Tibial nerve (tissue), 4 donors: ENCODE measurements at places on chromosomes 7 and 10.

DNA sequence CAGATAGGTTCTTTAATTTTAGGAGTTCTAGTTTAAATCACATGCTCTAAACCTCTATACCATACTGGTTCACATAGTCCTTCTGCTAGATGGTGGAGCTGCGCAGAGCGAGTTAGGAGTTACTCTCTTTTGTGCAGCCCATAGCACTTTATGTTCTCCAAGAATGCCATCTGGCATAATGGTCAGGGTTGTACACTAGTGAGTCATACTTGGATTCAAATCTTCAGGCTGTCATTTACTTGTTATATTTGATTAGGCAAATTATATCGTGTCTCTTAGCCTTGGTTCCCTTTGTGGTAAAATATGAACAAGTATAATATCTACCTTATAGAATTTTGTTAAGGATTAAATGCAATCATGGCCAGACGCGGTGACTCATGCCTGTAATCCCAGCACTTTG, 1078.3 kb downstream of the NRG3 start:
- no peak for DNase-seq

- DNase-seq = no peak
These were observed 115.1 kb upstream of the AGK start for GRCh38 chr7:141436139-141436538.

DNA sequence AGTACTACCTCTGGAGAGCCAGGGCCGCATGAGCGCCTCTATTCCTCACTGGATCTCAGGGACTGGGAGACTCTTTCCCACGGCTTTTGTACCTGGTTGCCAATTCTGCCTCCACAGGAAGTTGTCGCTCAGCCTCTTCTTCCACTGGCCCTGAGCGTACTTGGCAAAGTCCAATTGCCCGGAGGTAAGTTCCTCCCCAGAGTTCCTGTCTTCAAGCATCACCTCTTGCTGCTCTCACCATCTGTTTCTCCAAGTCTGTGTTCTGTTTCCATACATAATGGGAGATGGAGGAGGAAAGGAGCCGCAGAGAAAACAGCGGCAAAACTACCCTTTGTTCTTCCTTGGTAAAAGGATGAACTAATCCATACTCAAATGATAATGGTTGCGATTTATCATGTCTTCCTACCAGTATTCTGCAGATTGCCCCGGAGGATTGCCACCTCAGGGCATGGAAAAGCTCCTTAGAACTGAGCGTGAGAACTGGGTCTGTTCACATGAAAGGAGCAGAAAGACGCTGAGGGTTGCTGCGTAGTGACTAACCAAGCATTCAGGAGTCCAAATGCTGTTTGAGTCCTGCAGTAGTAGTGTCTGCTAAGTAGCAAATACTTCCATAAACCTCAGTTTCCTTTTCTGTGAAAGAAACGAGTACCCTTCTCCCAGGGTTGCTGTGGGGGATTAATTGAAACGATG, 170.2 kb upstream of the GLI3 start:
- DNase-seq = no peak

GRCh38 chr7:137040745-137041144, 172.3 kb downstream of the CHRM2 start:
- DNase-seq = no peak

- no peak for DNase-seq
These were observed 1.3 kb upstream of the C10orf67 start for GRCh38 chr10:23345861-23346260.

DNA sequence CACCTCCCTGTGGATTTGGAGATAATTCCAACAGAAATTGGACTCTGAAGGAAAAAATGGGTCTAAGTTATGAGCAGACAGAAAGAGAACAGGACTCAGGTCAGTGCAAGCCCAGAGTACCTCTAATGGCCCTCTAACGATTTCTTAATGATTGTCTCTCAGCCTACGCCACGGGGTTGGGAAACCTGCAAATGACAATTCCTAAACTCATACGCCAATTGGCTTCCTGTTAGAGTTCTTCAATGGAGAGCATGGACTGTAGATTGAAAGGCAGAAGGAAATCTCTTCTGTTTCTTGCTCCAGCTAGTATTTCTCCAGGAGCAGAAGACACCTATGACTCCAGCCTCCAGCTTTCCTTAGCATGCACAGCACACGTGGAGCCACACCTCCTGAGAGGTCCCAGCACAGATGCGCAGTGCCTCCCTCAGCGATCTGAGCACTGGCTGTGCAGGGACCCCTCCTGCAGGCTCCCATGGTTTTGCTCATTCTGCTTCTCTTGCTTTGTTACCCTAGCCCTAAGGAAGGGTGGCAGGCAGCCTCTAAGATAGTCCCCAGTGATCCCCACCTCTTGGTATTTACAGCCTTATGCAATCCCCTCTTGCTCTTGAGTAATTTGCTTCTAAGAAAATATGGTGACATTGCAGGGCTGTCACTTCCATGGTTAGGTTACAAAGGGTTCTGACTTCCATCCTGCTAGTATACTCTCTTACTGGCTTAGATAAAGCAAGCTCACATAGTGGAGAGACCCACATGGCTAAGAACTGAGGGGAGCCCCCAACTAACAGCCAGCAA, 30.1 kb downstream of the DENND11 start:
- no peak for DNase-seq

- DNase-seq = no peak
These were observed 52.4 kb upstream of the ITGB1 start for GRCh38 chr10:33010132-33011037.
